ENCODE measurements at places on chromosomes 1 and 21.

DNA sequence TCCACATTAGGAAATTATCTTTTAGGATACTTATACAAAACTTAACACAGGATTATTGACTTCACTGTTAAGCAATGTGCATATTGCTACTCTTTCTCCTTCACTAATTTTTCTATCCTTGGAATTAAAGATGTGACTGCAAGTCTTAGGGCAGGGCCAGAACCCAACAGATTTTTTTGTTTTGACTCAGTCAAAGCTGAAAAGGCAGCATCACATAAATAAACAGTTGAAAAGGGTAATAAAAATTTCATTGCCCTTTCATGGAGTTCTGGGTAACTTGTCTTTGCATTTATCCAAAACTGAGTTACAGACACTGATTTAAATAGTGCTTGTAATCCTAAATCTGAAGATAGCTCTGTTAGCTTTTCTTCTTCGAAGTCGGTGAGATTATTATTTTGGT is 1.9 kb upstream of the TMEM35B start:
- H3K4me1 ChIP-seq: peaks cover 9% of the 10 kb centered on the region
- no peak for DNase-seq
- no peaks in the 10 kb centered on the region for H3K27me3 ChIP-seq

DNA sequence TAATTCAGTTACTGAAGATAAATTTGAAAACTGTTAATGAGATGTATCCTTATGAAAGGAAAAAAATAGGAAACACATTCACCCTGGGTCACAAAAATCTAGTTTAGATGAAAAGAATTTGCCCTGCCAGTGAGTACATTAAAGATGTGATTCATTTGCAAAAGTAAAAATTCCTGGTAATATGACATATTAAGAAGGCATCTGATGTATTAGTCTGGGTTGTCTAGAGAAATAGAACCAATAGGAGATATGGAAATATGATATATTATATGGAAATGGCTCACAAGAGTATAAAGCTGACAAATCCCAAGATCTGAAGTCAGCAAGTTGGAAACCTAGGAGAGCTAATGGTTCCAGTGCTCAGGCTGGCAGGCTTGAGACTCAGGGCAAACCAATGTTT is 153.8 kb downstream of the MRPL39 start:
- H3K27me3 ChIP-seq: no peaks in the 10 kb centered on the region
- no peak overlapping the region for H3K4me3 ChIP-seq
- no peaks in the 10 kb centered on the region for H3K4me1 ChIP-seq
- no peak for DNase-seq
- no peaks in the 10 kb centered on the region for H3K36me3 ChIP-seq
- no peak overlapping the region for H3K27ac ChIP-seq

- no peaks in the 10 kb centered on the region for H3K4me1 ChIP-seq
- no peak for DNase-seq
- no peak overlapping the region for H3K4me3 ChIP-seq
- no peak overlapping the region for H3K27ac ChIP-seq
- H3K36me3 ChIP-seq: no peaks in the 10 kb centered on the region
- no peaks in the 10 kb centered on the region for H3K27me3 ChIP-seq
Observed at GRCh38 chr1:197036861-197037260, 30.2 kb downstream of the F13B start.

DNA sequence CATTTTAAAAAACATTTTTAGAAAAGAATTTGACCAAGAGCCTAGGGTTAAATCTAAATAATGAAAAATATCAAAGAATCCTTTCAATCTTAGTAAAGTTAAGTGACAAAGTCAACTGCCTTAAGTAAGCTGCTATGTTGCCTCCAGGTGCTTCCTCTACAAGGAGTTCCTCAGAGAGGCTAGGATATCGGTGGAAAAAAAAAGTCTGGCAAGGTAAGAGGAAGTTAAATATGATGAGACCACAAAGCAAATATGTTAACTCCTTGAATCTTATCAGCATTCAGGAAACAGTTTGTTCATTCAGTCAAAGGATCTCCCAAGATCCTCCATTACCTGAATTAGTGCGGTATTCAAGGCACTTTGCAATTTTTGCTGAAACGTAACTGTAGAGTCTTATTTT is 563.5 kb downstream of the PTPRC start:
- H3K4me3 ChIP-seq: no peak overlapping the region
- no peaks in the 10 kb centered on the region for H3K36me3 ChIP-seq
- no peaks in the 10 kb centered on the region for H3K27me3 ChIP-seq
- H3K4me1 ChIP-seq: no peaks in the 10 kb centered on the region

DNA sequence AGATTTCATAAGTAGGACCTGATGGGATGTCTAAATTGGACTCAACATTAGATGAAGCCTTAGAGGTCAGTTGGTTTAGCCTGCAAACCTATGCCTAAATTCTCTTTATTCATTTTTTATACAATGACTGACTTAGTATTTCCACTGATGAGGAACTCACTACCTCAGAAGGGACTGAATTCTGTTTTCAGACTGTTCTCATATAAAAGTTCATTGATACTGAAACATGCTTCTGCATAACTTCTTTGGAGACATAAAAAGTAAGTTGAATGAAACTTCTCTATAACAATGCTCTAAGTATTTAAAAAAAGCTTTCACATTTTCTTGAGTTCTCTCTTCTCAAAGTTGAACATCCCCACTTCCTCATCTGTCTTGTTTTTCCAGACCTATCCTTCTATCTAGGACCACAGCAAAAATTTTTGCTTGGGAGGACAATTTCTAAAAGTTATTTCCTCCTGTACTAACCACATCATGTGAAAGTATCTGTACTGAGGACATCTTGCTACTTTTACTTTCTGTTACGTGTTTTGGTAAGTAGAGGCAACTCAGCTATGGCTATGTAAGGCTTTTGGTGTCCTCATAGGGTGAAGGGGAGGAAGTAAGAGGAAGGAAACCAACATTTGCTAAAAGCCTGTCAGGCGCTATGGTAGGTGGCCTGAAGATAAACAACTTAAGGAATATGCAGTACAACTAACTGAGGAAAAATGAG is 64.1 kb downstream of the USP24 start:
- H3K36me3 ChIP-seq: no peaks in the 10 kb centered on the region
- no peak overlapping the region for H3K27ac ChIP-seq
- no peaks in the 10 kb centered on the region for H3K27me3 ChIP-seq
- no peak for DNase-seq
- H3K4me1 ChIP-seq: no peaks in the 10 kb centered on the region
- H3K4me3 ChIP-seq: no peak overlapping the region

Data from neuronal stem cell (in vitro differentiated cells).